ENCODE measurements at places on chromosomes 4 and X.

GRCh38 chr4:162422312-162422711, 258.5 kb upstream of the FSTL5 start:
- no peak for DNase-seq

DNA sequence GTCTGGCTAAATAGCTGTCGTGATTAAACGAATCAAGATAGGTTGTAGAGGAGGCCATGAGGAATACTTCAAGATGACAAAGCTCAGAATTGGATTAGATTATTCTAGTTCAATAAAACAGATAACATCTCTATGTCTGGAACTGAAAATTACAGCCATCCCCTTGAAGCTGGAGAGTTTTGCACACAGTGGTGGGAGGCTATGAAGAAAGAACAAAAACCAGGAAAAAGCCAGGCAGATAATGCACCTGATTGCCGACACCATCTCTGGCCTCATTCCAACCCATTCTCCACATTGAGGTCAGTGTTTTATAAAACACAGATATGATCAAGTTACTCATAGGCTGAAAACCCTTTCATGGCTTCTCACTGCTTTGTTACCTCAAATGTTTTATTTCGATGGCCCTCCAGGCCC, 188.3 kb downstream of the RASL11B start:
- no peak for DNase-seq

DNA sequence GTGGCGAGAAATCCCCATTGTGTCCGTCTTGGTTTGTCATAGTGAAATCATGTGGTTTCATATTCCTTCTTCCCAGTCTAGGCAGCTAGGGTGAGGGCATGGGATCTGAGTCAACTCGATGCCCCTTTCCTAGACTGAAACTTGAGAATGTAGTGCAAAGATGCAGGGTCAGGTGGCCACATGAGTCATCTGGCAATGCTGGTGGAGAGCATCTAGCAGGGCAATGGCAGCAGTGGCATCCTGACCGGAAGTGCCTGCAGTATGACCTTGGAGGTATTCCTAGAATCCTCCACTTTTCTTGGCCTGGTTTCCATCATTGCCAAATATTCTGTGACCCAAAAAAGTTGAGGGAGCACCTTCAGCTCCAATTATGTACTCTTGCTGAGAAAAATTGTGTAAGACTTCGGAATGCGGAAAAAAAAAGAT, 39.1 kb upstream of the TMEM184C start:
- DNase-seq: no peak

DNA sequence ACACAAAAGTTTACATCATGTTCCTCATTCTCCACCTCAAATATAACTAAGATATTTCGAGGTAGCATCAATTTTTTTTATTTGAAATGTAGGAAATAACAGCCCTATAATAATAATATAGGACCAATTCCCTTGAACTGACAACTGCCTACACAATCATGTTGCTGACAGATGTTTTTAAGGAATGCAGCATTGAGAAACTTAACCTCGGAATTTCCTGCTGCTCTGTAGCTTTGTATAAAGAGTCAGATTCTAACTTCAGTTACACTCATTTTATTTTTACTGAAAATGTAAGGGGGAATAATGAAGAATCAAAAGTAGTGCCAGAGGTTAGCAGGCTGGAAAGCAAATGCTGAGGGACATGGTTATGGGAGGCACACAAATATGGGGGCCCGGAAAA, 235.8 kb downstream of the RBMX2 start:
- no peak for DNase-seq

DNA sequence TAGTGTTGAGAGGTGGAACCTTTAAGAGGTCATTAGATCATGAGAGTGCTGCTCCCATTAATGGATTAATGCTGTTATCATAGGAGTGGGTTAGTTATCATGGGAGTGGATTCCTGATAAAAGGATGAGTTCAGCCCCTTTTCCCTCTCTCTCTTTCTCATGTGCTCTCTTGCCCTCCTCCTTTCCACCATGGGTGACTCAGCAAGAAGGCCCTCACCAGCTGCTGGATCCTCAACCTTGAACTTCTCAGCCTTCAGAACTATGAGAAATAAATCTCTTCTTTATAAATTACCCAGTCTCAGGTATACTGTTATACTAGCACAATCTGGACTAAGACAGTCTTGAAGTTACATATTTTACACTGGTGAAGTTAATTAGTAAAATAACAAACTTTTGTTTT, 10.0 kb upstream of the CDKL5 start:
- no peak for DNase-seq

- no peak for DNase-seq
These were observed 236.6 kb downstream of the DCHS2 start for GRCh38 chr4:154254999-154255398.

DNA sequence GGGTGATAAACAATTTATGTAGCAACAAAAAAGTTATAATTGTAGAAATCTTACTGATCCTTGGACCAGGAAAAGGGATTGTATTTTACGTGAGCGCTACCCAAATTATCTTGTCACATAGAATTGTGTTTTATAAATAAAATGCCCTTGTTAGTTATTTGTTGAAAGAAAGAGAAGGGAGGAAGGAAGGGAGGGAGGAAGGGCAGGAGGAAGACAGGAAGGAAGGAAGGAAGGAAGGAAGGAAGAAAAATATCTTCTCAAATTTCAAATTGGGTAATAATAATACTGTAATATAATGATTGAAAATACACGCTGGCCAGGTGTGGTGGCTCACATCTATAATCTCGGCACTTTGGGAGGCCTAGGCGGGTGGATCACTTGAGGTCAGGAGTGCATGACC, 206.2 kb upstream of the TLL1 start:
- DNase-seq: no peak

- DNase-seq: no peak
These were observed 59.3 kb upstream of the RPL34 start for GRCh38 chr4:108561116-108561515.

GRCh38 chr4:165612936-165613335, 234.1 kb downstream of the CPE start:
- DNase-seq: no peak

- peak; percentile 15 for DNase-seq
These were observed at the start of gene MBNL3 for GRCh38 chrX:132488819-132489577. Gene MBNL3, minus strand, starts transcription at chrX:132489038. Its CDS starts 49,427 bp downstream, at chrX:132439611.

DNA sequence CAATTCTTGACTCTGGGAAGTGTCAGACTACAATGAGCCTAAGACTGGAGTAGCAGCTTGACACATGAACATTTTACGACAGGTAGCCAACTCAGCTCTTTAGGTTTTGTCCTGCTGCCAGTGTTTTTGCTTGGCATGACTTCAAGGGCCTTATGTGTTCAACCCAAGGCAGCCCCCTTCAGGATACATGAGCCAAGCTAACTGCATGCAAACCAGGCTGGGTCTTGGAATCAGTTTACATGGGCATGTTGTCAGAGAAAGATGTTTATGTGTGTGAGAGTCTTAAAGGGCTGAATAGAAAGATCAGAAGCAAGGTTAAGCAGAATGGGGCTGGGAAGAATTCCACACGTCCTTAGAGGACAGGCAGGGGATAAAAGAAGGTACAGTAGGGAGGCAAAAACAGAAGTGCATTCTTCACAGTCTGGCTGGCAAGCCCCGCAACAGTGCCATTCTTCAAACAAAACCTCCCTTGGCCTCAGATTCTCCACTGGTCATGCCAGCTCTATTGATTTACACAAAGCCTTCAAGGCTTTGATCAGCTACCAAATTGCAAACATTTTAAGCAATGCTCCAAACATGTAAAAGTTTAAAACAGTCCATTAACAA, 97.3 kb downstream of the NKX6-1 start:
- DNase-seq: no peak

DNA sequence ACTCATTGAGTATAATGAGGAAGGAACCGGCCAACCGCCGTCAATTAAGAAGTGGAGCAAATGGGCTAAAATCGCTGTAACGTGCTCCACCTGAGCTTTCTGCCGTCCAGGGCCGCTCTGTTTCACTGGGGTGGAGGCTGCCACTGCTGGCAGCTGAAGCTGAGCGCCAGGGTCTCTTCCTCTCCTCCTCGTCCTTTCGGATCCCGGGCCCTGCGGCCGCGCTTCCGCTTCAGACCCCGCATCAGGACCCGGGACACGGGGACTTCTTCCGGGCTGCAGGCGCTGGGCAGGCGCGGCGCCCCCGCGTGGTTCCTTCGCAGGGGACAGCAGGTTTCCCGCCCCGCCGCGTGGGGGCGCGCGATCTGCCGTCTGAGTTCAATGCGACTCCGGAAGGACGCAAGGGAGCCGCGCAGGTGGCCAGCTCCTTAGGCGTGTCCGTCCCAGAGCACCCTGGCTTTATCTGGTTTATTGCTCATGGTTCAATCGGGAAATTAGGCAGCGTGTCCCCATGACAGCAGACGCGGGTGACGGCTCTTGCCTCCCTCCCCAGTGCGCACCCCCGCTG, 519.8 kb downstream of the TRIML1 start:
- DNase-seq: no peak

DNA sequence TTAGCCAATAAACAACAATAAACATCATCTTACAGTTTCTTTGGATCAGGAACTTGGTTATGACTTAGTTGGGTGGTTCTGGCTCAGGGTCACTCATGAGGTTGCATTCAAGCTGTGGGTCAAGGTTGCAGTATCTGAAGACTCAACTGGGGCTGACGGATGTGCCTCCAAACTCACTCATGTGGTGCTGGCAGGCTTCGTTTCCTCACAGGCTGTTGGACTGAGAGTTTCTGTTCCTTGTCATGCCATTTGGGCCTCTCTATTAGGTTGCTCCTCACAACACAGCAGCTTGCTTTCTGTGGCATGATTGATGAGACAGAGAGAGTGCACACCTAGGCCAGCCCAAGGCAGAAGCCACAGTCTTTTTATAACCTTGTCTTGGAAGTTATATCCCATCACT, 20.7 kb downstream of the FRMPD3 start:
- no peak for DNase-seq

DNA sequence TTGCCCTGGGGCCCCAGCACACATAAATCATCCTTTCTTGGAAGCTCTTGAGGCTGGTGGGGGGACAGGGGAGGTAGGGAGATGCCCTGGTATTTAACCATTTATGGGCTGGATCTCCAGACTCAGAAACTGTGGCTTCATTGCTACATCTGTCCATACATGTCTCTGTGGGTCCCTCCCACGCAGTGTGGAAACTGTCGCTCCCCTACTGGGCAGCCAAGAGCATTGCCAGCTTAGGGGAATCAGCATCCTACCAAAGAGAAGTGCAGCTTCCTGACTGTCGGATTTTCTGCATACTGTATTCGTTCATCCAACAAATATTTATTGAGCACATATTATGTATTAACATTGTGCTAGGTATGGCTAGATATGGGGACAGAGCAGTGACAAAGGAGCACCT, 3.7 kb downstream of the GRIPAP1 start:
- DNase-seq: no peak

- DNase-seq: no peak
These were observed 173.6 kb upstream of the NRK start for GRCh38 chrX:105648732-105649131.

- no peak for DNase-seq
These were observed 38.0 kb upstream of the DSPP start for GRCh38 chr4:87570290-87570805.

GRCh38 chr4:36242629-36243354, 1.5 kb downstream of the ARAP2 start:
- DNase-seq: no peak

GRCh38 chr4:25487155-25487554, 110.1 kb downstream of the ANAPC4 start:
- no peak for DNase-seq

DNA sequence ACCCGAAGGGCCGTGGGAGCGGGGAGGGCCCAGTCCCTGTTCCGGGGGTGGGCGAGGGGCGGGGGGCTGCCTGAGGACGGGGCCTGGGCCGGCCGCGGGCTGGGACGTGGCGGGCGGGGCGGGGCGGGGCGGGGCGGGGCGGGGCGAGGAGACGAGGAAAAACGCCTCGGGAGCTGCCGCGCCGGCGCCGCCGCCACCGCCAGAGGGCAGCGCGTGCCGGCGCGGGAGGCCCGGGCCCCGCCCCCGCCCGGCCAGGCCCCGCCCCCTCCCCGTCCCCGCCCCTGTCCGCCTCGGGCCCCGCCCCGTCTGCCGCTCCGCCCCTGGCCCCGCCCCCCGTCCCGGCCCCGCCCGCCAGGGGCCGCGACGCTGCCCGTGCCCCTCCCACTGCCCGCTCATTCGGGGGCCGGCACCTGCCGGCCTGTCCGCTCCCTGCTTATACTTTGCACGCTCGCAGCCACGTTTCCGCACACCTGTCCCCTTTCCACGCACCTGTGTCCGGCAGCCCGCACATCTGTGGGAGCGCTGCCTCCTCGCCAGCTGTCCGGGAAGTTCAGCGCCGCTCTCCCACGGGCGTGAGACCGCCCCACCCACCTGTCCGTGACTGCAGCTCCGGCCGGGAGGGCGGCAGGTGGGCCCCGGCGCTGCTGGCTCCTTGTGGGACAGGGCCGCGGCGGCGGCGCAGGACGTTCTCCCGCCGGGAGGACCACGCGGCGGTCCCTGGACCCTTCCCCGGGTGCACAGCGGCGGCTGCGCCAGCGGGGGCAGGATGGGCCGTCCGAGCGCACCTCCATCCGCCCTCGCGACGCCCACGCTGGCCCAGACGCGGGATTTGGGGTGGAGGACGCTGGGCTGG, 1.7 kb upstream of the FGFRL1 start:
- DNase-seq: peak; percentile 69

DNA sequence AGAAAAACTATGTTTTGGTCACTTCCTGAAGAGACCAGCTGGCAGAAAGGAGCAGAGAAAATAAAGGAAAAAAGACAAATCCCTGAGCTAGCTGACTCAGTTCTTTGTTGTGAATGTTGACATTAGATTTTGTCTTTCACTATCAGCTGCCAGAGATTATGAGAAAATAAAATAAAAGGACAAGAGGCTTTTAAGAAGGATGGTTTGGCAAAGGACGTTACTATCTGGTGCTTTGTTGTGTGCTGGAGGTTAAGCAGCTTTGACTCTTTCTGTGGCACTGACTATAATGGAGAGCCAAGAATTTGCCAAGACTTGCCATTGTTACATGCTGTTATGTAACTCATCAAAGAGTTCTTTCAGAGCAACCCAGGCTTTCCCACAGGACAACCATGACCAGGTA, 12.1 kb downstream of the ASB5 start:
- no peak for DNase-seq

GRCh38 chrX:19293606-19294325, 50.0 kb upstream of the PDHA1 start:
- DNase-seq: no peak

GRCh38 chr4:16521156-16521915, 295.1 kb upstream of the TAPT1 start:
- DNase-seq: no peak

DNA sequence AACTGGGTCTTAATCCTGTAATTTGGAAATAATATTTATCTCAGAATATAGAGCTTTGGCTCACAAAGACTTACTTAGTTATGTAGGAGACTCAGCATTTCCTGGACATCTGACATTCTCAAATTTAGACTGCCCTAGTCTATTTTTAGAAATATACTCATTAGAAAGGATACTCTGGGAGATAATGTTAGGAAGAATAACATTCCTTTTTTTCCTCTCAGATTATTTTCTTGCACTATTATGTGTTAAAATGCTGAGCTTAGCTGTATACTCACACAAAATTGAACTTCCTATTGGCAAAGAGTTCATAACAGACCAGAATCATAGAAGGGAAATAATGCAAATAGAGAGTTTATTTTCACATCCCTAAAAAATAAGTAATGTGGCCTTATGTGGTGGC, 1424.9 kb upstream of the PCDH7 start:
- DNase-seq: no peak

Data from GM12892 (cell line).